ENCODE measurements at places on chromosomes 16 and 17.
A peak's percentile ranks its signal among the peaks of the same experiment; 100 is the strongest.

DNA sequence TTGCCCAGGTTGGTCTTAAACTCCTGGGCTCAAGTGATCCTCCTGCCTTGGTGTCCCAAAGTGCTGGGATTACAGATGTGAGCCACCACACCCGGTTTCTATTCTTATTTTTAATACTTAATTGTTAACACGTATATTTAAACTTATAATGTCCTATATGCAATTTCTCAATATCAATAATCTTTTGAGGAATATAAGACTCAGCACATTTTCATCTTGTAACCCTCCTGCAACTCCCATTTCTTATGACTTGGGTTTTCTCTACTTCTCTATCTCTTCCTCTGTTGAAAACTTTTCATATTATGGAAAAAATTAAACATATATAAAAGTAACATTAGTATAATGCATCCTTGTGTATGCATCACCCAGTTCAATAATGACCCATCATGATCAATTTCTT, 150.7 kb downstream of the PRKCB start:
- DNase-seq: no peak

DNA sequence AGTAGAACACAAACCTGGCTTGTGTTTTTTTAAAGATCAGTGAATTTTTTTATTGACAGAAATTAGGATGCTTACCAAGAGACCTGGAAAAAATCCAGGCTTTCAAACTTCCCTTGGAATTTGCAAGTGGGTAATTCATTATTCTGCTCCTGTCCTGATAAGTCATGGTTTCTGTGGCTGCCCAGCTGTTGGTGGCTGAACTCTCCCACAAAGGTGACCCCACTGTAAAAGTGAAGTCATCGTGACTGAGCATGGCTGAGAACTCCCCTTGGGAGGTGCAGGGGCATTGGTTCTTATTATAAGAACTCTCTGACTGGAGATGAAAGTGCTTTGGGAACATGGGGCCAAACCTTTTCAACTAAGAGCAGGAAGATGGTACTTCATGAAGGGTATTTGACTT, 46.6 kb upstream of the TANC2 start:
- DNase-seq: no peak

DNA sequence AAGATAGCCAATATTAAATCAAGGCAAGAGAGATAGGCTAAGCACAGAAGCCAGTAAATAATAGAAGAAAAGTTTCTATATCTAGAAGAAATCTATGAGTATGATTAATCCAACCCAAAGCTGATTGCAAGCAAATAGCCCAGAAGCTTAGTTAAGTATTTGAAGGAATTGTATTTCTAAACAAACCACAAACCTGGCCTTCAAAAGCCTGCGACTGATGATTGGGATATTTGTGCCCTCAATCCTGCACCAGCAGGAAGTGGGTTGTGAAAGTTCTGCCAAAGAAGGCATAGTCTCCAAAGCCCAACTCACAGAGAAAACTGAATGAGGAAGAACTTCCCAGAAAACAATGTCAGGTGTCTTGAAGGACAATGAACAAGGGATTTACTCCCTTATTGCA, 114.5 kb upstream of the C17orf78 start:
- no peak for DNase-seq

DNA sequence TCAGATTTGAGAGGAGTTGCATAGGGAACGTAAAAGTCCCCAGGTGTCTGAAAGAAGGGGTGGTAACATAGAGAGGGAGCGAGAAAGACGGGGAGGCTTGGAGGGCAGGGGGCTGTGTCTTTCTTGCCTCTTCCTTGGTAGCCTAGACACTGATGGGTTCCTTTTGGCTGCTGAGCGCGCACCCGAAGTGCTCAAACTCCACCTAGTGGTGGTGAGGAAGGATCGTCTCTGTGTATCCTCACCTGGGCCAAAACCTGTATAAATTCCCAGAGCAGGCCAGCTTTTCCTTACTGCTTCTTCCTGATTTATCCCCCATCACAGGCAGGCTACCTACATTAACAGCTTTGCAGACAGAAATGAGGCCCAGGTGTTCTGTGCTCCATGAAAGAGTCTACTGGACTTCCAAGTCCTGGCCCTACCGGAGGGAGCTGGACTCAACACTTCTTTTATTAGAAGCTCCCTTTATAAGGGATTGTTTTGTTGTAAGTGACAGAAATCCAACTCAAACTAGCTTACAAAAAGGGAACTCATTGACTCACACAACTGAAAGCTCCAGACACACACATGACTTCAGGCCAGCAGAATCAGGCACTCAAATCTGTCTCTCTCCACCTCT, 5.5 kb upstream of the SLC25A35 start:
- DNase-seq: peak; percentile 61

- DNase-seq: no peak
These were observed 7.4 kb downstream of the NDRG4 start for GRCh38 chr16:58507195-58507962.

- no peak for DNase-seq
These were observed 8.2 kb upstream of the RSKR start for GRCh38 chr17:28622186-28622585.

DNA sequence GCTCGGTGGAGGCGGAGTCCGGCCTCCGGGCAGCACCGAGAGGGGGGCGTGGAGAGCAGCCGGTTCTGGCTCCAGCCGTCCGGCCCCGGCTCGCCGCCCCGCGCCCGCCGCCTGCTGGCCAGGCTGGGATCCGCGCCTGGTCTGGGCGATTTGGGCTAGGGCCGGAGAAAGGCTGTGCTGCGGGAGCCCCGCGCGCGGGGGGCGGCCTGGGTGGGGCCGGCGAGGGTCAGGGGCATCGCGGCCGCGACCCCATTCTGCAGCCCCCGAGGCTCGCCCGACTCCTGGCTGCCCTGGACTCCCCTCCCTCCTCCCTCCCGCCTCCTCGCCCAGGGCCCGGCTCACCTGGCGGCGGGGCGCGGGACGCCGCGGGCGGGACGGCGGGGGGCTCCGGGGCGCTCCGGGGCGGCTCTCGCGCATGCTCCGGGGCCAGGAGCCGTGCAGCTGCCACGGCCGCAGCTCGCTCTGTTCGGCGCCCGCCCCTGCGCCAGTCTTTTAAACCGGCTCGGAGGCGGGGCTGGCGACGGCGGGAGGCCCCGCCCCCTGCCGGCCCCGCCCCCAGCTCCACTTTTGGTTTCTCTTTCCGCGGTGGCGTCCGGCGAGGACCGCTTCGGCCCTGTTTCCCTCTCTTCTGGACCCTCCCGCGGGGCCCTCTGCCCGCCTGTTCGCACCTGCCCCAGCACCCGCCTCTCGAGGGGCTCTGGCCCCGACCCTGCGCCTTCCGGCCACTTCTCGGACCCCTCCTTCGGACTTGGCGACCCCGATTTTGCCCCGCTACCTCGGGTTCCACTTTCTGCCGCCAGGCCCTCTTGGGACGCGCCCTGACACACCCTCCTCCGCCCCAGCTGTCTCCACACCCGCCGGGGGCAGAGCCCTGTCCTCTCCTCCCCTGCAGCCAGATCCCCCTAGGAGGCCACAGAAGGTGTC, at the start of gene SOCS1:
Gene SOCS1, minus strand, starts transcription at position 468 of the 924 bp plus-strand sequence. CDS start 726 bp downstream, outside the sequence.
- DNase-seq: peak; percentile 88

DNA sequence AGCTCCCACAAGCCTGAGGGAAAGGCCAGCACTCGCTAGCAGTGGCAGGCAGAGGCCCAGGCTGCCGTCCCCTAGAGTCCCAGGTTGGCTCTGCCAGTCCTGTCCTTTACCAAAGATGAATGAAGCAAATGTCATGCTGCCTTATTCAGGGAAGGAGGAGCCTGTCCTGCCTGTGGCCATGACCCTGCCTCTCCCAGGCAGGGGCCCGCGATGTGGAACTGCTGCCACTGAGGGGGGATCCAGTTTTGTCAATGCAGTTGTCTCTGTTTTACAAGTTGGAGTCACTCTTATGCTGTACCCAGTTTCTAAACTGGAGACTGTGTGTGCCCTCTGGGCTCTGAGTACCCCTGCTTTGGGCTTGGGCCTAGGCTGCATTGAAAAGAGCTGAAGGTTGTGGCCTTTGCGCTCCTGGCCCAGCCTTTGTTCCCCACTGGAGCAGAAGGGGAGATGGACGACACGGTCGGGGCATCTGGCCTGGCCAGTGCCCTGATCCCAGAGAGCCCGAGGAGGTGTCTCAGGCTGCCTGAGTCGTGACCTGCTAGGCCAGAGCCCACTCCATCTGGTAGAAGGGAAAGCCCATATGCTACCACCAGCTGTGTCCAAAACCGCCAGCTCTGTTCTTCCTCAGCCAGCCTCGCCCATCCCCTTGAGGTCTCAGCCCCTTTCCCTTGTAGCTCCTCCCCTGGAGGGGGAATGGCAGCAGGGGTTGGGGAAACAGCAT, 5.5 kb downstream of the LIMD2 start:
- no peak for DNase-seq

DNA sequence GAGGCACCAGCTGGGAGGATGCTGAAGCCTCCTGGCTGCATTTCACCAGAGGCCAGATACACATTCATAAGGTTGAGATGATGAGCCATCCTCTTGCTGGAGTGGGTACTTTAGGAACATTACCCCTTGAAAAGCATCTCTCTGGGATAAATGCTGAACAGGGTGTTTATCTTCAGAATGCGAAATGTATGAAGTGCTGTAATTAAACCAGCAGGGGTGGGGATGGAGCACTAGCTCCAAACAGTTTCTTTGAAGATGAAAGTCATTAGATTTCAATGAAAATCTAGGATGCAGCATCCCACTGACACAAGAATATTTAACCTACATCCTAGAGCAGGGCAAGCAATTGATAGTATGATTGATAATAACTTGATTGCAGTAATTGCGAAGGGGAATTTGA, 158.1 kb downstream of the CYLD start:
- no peak for DNase-seq

DNA sequence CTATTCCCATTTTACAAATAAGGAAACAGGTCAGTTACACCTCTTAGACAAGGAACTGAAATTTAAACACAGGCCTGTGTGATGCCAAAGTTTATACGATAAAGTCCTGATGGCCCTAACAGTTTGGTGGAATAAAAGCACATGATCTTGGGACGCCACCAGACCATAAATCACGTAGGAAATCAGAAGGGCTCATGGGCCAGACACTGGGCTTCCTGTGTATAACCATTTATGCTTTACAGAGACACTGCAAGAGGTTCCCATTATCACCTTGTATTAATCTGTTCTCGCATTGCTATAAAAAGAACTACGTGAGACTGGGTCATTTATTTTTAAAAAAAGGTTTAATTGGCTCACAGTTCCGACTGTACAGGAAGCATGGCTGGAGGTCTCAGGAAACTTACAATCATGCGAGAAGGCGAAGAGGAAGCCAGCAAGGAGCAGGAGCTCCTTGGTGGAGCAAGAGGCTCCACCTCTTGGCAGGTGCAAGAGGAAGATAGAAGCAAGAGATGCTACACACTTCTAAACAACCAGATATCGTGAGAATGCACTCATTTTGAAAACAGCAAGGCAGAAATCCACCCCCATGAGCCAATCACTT, 124.0 kb upstream of the MON1B start:
- no peak for DNase-seq

GRCh38 chr16:27571433-27572326, 21.7 kb downstream of the KATNIP start:
- no peak for DNase-seq

DNA sequence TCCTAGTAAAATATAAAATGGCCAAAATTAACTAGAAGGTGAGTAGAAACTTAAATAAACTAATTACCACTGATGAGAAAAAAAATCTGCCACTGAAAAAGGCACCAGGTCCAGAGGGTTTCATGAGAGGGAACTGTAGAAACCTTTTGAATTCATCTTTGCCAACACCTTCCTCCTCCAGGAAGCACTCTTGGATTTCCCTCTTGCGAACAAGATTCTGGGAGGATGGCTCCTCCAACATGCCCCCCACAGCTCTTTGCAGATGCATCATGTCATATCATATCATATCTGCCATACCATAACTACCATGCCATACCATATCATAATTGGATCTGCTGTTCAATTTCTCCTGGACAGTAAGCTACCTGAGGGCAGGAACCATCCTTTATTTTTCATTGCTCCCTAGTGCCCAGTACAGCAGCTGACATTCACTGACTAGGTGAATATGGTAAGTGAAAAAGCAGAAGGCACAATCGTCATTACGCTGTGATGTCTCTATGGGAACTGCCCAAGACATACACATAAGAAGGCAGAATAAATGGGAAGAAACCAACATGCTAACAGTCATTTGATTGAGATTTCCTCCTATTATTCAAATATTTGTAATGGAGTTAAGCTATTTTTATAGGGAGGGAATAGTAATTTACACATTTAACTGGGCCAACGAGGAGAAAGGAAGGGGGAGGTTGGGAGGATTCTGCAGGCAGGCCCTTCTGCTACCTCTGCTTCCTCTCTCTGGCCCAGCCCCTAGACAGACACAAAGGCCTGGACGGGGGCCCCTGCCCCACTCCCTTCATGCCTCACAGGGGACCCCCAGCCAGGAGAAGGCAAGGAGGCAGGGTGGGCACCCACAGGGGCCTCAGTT, 110.1 kb upstream of the SMURF2 start:
- DNase-seq: no peak

- DNase-seq: no peak
These were observed 10.1 kb downstream of the WFIKKN2 start for GRCh38 chr17:50845240-50846147.

DNA sequence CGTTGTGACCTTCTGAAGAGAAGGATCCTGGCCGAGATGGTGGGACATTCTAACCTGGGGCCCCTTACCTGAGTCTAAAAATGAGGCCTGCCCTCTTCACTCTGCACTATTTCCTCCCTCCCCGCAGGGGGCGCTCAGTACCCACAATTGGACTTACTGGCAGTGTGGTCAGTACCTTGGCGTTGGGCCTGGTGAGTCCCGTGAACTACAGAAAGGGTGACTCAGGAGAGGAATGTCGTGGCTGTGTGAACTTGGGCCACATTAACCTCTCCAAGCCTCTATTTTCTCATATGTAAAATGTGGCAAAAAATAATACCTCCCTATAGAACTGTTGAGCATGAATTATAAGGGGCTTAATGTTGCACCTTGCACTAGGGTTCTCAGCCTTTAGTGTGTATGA, 3.9 kb downstream of the RSAD1 start:
- peak; percentile 76 for DNase-seq

DNA sequence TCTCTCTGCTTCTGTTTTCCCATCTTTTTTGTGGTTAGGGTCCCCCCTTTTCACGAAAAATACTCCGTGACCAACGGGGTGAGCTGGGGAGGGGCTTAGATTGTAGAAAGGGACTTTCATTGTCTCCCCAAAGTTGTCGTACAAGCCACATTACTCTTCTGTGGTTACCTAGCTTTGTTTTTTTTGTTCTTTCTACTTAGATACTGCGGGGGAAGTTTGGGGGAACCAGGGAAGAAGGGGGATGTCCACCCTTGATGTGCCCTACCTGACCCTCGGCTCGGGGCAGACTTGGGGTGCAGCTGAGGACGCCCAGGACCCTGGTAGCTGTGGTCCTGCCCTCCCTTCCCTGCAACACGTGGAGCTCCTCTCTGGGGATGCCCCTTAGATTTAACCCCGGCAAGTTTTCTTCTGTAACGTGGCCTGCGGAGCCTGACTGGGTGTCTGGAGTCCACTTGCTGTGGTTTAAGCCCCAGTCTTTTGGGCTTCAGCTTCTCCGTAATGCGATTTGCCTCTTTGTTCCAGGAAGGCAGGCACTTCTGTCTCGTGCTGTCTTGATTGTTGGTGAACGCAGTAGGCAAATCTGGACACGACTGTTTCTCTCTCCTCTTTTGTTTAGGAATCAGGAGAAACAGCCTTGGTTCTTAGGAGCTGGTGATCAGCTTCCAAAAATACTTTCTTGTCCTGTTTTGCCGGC, 892 bp downstream of the ABCC1 start:
- peak; percentile 35 for DNase-seq

Measured in stimulated activated CD4-positive, alpha-beta T cell treated with anti-CD3 and anti-CD28 coated beads, Interleukin-1b, Interleukin-23, amount 100 ng/mL, for 48 hours (primary cell).